ENCODE measurements at places on chromosomes 7 and 10.
A peak's percentile ranks its signal among the peaks of the same experiment; 100 is the strongest.

DNA sequence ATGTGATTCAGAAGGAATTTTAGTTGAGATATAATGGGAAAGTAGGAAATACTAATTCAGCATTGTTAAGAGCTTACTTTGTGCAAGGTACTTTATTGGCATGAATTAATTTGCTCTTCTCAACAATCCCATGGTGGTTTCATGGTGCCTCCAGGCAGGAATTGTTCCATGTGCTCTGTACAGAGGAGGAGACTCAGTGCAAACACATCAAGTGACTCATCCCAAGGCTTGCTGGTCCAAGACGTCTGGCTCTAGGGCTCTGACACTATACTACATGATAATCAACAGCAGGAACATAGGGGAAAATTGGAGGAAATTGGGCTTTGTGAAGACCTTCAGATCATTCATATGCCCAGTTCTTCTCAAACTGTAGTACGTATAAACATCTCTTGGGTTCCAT is 66.5 kb upstream of the PRKG1 start:
- DNase-seq = no peak

DNA sequence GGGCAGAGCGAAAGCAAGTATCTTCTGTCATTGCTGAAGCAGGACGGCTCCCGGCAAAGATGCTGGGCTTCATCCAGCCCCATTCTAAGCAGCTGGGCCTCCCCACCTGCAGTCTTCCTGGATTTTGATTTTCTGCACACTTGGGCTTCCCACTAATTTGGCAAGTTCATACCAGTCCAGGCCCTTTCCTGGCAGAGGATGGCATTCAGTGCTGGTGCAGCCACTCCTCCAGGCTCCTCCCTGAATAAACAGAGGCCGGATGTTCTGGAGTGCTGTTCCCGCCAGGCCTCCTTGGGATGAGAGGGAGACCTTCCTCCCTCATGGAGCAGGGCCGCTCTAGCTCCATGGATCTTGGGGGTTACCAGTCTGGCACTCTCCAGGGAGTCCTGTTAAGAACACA is 3.4 kb downstream of the BAG3 start:
- peak; percentile 75 for DNase-seq

GRCh38 chr10:4532467-4532866 is 293.5 kb upstream of the AKR1E2 start:
- no peak for DNase-seq

GRCh38 chr7:12350971-12351370 is 52.7 kb downstream of the VWDE start:
- DNase-seq = no peak

DNA sequence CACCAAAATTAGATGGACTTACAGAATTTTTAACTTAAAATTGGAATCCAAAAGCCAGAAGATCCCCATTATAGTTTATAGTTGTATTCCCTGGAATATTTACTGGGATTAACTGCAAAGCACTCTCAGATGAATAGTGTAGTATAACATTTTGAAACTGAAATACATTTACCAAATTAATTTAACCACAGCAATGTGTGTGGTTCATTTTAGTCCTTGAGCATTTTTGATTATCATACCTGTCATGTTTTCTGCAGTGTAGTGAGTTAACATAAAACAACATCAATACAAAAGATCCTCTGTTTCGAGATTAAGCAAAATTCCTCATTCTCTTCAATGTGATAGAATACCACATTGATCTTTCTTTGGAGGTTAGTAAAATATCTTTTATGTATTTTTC is 3.7 kb downstream of the VIM start:
- no peak for DNase-seq

DNA sequence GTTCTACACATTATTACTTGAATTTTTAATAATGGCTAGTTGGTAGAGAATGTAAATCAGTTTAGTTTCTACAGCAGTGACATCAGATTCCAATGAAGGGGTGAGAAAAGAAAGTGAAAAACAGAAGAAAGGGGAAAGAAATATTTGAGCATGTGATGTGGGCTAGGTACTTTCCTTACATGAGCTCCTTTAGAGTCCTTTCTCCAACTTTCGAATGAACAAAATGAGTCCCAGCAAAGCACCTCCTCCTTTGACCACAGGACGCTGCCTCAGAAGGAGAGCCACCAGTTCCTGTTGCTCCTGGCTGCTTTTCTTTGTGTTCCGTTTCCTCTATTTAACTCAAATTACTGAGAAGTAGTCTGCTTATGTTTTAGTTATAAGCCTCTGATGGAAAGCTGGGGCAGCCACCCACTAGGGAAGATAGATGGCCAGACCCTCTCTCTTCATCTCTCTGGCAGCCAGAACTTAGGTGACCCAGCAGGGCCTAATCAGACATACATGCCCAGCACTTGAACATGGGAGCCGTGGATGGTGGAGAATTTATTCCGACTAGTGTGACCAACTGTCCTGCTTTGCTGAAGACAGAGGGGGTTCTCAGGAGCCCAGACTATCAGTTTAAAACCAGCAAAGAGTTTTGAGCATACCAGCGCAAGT is 82.4 kb upstream of the NME8 start:
- DNase-seq = no peak

Measured in DMS53 (cell line).